ENCODE measurements at places on chromosomes 2 and 18.

DNA sequence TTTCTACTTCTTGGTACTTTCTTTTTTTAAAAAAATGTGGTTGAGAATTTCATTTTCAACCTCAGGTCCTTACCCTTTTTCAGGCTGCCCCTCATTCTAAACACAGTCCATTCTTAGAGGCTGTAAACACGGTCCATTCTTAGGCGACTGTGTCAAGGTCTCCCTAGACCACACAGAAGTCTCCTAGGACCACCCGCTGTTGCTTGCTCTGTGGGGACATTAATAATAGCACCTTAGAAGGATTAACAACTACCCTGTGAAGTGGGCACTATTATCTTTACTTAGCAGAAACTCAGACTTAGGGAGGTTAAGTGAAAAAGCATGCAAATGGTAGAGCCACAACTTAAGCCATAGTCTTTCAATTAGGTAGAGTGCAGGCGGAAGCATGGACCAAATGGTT is 91.7 kb downstream of the RBMS1 start:
- DNase-seq, result no peak

DNA sequence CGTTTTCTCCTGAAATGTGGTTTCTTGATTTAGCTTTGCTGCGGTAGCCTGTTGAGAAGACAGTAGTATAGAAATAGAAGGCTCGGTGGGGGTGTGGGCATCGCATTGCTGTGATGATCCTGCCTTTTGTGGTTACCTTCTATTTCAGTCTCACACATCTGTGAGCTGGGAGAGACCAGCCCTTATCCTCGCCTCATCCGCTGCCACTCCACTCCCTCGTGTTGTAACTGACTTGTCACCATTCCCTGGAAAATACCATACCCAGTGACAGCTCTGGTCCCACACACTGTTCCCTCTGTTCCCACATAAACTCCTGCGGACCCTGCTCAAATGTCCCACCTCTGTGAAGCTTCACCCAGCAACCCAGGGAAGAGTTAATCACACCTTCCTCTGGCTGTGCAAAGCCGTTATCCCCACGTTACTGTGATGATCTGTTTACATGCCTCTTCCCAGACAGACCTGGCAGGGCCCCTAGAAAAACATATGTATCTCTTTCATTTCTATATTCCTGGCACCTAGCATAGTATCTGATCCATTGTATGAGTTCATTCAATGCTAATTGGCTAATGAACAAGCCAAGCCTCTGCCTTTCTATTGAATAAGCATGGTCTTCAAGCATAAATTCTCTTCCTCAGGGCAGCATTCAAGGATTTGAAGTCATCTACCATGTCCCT is 114.6 kb downstream of the MAPK4 start:
- DNase-seq, result no peak

GRCh38 chr2:218224186-218224585 is 7.2 kb downstream of the ARPC2 start:
- no peak for DNase-seq

DNA sequence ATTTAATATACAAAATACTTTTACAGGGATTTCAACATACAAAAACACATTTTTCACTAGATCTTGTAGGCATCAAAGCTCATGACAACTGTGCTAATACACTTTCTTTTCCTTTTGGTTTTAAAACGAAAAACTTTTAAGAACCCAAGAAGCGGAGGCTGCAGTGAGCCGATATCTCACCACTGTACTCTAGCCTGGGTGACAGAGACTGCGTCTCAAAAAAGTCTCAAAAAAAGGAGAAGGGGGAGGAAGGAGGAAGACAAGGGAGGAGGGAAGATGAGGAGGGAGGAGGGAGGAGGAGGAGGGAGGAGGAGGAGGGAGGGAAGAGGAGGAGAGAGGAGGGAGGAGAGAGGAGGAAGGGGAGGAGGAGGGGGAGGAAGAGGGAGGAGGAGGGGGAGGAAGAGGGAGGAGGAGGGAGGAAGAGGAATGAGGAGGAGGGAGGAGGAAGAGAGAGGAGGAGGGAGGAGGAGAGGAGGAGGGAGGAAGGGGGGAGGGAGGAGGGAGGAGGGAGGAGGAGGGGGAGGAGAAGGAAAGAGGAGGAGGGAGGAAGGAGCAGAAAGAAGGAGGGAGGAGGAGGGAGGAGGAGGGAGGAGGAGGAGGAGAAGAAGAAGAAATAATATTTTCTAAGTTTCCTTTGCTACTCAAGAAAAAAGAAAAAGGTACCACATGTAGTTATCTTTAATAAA is 13.8 kb downstream of the ROCK2 start:
- DNase-seq, result no peak

- DNase-seq, result no peak
Measured at GRCh38 chr2:7338961-7339360, 421.7 kb downstream of the RNF144A start.
